ENCODE measurements at places on chromosomes 6 and 20.

DNA sequence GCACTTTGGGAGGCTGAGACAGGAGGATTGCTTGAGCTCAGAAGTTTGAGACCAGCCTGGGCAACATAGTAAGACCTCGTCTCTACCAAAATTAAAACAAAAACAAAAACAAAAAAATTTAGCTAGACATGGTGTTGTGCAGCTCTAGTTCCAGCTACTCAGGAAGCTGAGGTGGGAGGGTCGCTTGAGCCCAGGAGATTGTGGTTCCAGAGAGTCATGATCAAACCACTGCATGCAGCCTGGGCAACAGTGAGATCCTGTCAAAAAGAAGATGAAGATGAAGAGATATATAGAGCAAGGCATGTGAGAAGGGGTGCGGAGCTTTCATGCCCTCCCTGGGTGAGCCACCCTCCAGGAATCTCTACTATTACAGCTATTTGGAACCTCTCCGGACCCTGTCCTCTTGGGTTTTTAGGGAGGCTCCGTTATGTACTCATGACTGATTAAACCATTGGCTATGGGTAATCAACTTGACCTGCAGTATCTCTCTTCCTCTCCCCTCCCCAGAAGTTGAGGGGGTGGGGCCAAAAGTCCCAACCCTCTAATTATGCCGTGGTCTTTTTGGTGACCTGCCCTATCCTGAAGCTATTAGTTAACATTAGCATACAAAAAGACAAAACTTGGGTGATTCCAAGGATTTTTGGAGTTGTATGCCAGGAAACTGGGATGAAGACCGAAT lies 9.0 kb downstream of the POLH start:
- DNase-seq: no peak

- DNase-seq: no peak
Measured at GRCh38 chr6:80271074-80271473, 164.6 kb downstream of the BCKDHB start.

DNA sequence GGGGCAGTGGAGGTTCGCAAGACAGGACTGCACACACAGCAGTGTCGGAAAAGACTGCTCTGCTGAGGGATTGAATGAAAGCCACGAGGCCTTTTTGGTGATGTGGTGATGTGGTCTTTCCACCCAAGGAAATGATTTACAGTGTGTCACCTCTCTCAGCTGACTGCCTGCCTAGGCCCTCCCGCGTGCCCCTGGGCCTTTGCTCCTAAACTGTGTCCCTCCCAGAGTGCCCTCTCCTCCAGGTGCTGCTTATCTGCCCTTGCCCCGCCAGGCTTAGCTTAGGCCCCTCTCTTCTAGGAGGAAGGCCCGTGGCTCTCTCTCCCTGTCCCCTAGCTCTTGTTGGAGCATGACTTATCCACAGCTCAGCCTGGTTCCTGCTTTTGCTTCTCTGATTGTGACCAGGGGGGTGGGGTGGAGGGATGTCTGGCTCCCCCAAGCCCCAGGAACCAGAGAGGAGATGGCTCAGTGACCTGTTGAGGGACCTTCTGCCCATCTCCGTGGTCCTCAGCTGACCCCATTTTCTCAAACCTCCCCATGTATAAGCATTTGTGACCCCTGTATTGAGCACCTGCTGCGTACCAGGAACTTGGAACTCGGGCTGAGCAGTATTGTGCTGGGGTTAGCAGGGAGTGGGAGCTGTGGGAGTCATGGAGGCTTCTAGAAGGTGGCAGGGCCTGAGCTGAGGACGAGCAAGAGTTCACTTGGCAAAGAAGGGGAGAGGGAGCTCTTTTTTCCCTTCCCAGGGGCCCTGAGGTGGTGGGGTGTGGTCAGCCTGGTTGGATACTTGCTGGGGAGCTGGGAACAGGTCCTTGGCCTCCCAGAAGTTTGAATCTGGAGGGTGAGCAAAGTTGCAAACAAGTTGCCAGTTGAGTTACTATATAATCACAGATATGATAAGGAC lies 2.2 kb downstream of the SRC start:
- no peak for DNase-seq

DNA sequence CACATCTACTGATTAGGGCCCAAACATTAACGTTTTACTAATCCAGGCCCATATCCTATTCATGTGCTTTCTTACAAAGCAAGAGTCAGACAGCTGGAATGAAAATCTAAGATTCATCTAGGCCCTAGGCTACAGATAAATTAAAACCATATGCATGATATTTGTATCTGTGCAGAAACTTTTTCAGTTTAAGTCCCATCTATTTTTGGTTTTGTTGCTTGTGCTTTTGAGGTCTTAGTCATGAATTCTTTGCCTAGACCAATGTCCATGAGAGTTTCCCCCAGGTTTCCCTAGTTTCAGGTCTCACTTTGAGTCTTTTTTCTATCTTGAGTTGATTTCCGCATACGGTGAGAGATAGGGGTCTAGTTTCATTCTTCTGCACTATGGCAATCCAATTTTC lies 20.2 kb downstream of the ADNP start:
- no peak for DNase-seq

DNA sequence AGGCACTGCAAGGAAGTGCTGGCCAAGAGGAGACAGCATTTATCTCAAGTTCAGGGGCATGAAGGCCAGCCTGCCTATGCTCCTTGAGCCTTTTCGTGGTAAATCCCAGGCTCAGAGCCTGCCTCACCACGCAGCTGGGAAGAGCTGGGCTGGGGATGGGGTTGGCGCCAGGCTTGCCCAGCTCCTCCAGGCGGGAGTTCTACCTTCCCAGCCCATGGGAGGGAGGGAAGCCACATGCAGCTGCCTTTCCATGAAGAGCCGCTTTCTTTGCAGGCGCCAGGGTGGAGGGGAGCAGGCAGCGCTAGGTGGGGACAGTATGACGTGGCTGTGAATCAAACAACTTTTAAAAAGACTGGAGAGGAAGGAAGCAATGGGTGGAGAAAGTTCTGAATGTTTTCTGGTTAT lies 19.5 kb upstream of the SIRT5 start:
- DNase-seq: peak; percentile 51

DNA sequence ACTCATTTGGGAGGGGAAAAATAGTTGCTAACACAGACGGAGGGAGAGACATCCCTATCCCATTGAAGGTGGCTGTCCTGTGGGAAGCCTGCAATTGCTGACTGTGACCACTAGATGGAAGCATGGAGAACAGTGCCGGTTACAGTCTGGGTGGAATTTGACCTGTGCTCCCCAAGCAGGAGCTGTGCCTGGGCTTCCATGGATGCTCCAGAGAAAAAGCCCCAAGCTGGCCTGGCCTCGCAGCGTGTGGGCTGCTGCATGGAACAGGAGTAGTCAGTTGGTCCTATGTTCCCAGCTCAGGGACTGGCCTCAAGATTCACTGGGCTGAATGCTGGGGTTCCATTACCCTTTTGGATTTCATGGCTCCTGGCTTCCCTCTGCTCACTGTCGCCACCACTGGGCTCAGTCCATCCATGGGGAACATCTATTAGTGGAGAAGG lies 116.3 kb upstream of the CHD6 start:
- peak; percentile 32 for DNase-seq

GRCh38 chr6:133447924-133448323 lies 206.8 kb downstream of the EYA4 start:
- DNase-seq: peak; percentile 29

GRCh38 chr6:137025786-137026730 lies 18.7 kb downstream of the IL20RA start:
- DNase-seq: no peak

GRCh38 chr6:98828941-98829411 lies 5.4 kb upstream of the POU3F2 start:
- DNase-seq: no peak

GRCh38 chr6:154347981-154348380 lies 8.6 kb downstream of the IPCEF1 start:
- no peak for DNase-seq

DNA sequence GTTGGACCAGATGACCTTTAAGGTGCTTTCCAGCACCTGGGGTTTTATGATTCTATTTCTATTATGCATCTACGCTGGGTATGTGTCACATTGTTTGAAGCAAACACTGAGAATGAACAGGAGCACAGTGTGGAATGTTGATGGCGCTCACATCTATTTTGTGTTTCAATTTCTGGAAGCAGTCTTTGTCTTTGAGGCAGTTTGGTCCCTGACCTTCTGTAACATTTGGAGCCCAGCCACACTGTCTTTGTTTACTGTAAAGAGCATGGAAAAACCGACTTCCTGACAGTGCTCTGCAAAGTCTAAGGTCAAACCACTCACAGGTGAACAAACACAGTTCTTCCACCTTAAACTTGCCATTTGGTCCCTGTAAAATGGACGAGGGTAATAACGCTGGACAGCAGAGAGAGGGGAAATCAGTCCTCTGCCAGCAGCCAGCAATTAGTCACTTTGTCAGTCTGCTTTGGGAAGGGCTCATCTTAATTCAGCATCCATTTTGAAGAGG lies 155.5 kb downstream of the PRL start:
- DNase-seq: no peak

GRCh38 chr20:23587631-23588030 lies 18.1 kb downstream of the CST9 start:
- no peak for DNase-seq

- no peak for DNase-seq
Measured at GRCh38 chr20:38126146-38126921, 38.7 kb downstream of the TGM2 start.

DNA sequence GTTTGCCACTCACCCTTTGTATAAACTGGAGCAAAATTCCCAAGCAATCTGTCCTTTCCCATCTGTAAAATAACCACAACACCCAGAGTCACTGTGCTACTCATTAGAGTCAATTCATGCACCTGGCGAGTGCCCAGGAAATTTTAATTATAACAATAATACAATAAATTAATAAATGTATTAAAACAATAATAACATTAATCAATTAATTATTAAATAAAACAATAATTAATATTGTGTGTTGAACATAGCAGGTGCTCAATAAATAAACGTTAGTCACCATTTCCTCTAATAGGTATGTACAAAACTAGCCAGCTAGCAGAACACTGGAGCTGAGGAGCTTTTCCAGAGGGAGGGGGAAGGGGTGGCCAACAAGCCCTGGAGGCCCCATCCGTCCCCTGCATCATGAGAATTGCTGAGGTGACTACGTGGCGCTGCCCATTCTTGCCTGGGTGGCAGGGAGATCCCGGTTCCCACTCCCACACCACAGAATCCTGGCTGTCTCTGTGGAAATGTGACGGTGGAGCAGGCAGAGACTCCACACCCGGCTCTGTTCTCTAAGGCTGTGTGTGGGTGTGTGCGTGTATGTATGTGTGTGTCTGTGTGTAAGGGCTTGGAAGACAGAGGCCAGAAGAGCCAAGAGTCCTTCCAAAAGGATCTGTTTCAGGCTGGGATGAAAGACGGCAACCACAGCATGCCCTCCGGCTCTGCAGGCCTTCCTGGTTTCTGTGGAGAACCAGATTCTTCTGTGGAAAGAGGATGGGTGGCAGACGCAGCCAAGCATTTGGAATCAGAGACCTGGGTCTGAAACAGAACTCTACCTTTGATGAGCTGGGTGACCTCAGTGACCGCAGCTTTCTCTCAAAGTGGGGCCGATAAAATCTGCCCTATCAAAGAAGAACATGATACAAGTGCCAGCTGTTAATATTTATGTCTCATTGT lies 18.8 kb upstream of the EZR start:
- no peak for DNase-seq

- DNase-seq: peak; percentile 48
Measured at GRCh38 chr6:46808806-46809205, 15.6 kb downstream of the MEP1A start.

DNA sequence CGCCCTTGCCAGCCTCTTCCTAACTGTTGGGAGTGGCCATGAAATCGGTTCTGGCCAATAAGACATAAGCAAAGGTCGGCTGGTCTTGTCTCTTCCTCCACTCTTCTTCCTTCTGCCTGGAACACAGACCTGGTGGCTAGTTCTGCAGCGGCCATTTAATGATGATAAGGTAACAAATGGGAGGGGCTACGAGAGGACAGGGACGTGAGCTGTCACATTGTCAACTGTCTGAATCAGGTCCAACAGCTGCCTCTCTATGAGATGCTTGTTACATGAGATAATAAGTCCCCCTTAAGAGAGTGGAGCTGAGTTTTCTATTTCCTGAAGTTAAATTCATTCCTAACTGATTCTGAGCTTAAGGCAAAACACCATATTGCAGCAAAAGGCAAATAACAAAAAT lies 12.5 kb upstream of the TMEM242 start:
- no peak for DNase-seq

DNA sequence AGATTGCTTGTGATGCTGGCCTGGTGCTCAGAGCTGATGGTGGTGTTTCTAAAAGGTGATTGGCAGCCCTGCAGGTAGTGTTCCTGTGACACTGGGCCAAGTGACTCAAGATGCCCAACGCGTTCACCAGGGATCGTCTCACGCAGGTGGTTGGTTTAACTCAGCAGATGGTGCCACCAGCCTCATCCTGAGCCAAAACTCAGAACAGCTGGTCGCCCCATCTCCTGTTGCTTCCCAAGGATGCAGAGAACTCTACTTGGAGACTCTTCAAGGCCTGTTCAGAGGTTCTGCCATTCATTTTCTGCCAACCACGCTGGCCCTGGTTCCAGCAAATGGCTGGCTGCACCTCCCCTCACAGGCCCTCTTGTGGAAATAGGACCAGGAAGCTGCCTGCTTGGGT lies 394.4 kb downstream of the CDH26 start:
- no peak for DNase-seq

GRCh38 chr20:50595433-50595895 lies 85.3 kb downstream of the PTPN1 start:
- DNase-seq: no peak

DNA sequence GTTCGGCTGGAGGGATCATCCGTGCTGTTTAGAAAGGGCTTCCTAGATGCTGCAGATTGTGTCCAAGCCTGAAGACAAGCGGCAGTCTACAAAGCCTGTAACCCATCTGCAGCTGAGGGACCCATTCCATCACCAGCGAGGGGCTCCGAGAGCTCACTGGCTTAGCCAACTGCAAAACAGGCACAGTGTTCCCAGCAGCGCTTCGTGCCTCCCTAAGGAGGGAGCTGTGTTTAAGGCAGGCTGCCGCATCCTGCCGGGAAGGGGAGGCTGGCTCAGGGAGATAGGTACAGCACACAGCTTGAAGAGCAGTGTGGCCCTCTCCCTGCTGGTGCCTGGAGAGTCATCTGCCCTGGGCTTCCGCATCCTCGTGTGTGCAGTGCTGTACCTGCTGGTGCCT lies 32.4 kb downstream of the DUSP22 start:
- peak; percentile 69 for DNase-seq
